Brain (organoid and tissue), 16 donors: ENCODE measurements at places on chromosomes 5 and 9.

DNA sequence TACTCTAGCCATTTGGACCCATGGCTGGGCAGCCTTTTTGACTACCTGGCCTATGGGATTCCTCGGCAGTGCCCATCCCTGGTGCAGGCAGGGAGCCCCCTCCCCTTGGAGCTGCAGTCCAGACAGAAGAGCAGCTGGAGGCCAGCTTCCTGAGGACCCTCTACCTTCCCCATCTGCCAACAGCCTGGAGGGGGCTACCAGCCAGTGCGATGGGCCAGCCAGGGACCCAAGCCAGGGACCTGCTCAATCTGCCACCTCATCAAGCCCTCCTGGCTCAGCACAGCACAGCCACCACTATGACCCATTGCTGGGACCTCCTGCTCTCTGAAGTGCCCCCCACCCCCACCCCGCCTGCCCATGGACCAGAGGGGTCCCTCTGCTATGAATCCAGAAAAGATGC is 22.6 kb upstream of the TDRD7 start:
- DNase-seq: no peak

- DNase-seq: peak; percentile 28
Measured at GRCh38 chr5:32342656-32343055, 29.9 kb upstream of the MTMR12 start.

- no peak for DNase-seq
Measured at GRCh38 chr5:173625673-173626504, 9.4 kb upstream of the BOD1 start.

GRCh38 chr5:145661737-145662485 is 173.2 kb downstream of the PRELID2 start:
- DNase-seq: no peak

- no peak for DNase-seq
Measured at GRCh38 chr9:130981002-130981755, 27.8 kb upstream of the LAMC3 start.

DNA sequence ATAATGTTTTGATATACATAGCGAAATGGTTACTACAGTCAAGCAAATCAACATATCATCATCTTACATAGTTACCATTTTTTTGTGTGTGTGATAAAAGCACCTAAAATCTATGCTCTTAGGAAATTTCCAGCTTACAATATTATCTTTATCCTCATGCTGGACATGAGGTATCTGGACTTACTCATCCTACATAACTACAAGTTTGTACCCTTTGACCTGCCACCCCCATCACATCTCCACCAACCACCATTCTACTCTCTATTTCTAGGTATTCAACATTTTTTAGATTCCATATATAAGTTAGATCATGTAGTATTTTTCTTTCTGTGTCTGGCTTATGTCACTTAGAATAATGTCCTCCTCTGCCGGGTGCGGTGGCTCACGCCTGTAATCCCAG is 79.9 kb downstream of the TAF11L14 start:
- DNase-seq: no peak

GRCh38 chr5:97192580-97193354 is 9.7 kb upstream of the RIOK2 start:
- DNase-seq: no peak

GRCh38 chr9:125655691-125656410 is 51.2 kb downstream of the MAPKAP1 start:
- no peak for DNase-seq
